Islet precursor cell (in vitro differentiated cells): ENCODE measurements at places on chromosomes 3 and 15.
A peak's percentile ranks its signal among the peaks of the same experiment; 100 is the strongest.

DNA sequence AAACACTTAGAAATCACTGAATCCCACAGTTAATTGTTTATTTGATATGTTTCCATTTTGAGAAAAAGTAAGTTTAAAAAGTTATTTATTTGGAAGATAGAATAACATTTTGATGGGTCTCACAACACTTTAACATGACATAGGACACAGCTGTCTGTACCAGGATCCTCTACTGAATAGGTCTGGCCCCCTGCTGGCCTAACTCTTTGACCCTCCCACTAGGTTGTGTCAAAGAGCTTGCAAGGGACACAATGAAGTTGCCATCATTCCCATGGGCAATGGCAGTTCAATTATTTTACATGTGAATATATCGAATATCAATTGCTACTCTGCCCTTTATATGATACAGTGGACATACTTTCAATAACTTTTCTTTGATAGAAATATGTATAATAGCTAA, 138.9 kb downstream of the EPHA3 start:
- DNase-seq, result peak; percentile 57

DNA sequence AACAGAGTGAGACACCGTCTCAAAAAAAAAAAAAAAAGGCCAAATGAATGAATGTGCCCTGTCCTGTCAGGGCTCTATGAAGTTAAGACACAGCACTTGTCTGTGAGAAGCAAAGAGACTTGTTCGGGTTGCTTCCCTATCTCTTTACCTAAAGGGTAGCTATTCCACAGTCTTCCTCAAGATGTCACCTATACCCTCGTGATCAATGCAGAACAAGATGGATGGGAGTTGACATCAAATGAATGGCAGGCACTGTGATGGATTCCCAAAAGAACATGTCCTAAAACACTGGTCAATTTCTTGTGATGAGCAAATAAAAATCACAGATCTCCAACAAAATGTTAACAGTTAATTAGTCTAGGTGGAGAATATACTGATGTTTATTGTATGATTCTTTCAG, 9.5 kb downstream of the TADA3 start:
- DNase-seq, result no peak

- DNase-seq, result no peak
Measured at GRCh38 chr3:127462111-127462655, 128.3 kb downstream of the TPRA1 start.

- DNase-seq, result no peak
Measured at GRCh38 chr15:46270481-46271147, 635.8 kb downstream of the SQOR start.

- DNase-seq, result peak; percentile 88
Measured at GRCh38 chr3:156750191-156750873, 75.8 kb upstream of the LEKR1 start.

- peak; percentile 54 for DNase-seq
Measured at GRCh38 chr15:38070778-38071177, 136.3 kb downstream of the TMCO5A start.

DNA sequence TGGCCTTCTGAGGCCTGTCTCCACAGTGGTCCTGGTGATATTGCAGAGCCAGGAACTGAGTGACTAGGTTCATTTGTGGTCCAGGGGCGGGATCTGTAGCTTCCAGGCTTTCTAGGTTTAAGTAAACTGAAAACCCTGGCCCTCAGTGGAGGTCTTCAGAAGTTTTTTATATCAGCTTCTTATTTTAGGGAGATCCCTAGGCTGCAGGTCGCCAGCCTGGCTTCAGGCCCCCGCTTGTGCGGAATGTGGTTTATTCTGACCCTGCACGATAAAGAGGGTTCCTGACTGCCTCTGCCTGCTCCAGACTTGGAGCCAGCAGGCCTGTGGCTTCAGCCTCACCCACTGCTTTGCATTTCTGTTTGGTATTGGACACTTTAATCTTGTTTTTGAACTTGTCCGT, 133.9 kb upstream of the PLXNA1 start:
- peak; percentile 38 for DNase-seq

DNA sequence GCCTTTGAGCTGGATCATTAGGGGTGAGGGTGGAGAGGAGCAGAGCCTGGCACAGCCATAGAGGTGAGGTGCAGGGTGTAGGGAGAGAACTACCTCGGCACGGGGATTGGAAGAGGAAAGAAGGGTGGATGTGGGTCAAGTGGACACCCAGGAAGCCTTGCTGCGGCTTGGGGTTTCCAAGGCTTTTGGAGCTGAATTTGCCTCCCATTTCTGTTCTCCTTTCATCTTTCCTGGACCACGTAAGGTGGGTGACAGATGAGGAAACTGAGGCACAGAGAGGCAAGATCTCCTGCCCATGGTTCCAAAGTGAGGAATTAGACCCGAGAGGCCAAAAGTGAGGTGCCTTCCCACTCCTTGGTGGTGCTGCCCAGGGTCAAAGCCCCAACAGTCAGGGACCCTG, 35.4 kb upstream of the SFMBT1 start:
- peak; percentile 20 for DNase-seq
